ENCODE measurements at places on chromosomes 5 and 9.

GRCh38 chr9:92664394-92665152, 5.4 kb downstream of the IPPK start:
- DNase-seq = no peak

- DNase-seq = no peak
These were observed 29.7 kb upstream of the C9orf72 start for GRCh38 chr9:27602954-27603353.

DNA sequence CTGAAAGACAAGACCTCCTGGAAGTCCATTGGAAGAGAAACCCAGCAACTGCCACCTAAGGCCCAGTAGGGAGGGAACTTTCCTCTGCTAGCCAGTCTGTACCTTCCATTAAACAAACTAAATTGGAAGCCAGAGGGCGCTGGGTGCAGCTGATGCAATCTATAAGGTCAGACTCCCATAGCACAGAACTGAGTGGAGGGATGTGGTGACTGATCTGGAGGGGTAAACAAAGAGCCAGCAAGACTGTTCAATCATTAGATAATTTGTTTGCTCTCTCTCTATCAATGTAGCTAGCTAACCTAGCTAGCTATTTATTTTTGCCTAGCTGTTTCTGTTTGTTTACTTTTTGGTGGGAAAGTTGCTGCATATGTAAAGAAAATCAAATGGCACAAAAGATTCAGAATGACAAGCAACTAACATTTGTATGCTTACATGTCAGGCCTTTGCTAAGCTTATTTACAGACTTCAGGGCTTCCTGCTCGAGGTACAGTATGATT, 291.8 kb upstream of the DAB2 start:
- peak; percentile 6 for DNase-seq

DNA sequence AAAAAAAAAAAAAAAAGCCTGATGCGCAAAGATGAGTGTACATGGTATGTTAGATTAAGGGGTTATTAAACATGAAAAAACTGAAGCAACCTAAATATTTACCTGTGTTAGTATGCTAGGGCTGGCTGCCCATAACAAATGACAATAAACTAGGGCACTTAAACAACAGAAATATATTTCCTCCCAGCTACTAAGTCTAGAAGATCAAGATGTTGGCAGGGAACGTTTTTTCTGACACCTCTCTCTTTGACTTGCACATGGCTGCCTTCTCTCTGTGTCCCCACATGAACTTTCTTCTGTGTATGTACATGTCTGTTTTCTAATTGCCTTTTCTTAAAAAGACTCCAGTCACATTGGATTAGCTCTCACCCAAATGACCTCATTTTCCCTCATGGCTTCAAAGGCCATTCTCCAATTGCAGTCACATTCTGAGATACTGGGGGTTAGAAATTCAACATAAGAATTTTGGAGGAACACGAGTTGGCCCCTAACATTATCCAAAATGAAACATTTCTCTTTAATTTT, 694.5 kb downstream of the CDH9 start:
- no peak for DNase-seq

DNA sequence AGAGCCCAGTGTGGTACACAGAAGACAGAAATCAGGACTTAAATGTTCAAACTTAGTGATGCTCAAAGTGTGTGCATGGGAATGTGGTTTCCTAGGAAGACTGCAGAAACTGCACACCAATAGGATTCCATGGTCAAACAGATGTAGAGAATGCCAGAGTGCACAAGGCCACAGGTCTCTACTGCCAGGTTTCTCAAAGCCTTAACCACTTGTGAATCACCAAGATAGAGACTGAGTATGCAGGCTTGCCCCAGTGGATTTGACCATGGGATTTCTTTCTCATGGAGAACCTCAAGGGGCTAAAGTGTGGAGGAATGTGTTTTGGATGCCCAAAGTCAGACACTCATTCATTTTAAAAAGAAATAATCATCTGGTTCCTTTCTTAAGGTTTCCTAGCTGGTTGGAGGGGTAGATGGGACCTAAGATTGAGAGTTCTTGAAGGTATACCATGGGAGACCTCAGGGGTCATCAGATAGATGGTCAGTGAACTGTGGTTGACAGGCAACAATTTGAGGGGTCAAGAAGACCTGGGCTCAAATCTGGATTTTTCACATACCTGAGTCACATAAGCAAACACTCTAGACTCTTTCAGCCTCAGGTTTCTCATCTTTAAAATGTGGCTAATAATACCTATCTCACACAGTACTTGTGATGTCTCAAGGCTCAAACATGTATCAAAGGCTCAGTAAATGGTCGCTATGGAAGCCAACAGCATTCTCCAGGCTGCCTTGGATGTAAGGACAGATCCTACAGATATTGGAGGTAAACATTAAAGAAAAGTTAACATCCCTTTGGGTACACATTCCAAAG, 81.1 kb downstream of the BOD1 start:
- DNase-seq = no peak

GRCh38 chr5:10849278-10849677, 88.2 kb upstream of the DAP start:
- no peak for DNase-seq

- no peak for DNase-seq
These were observed 133.2 kb upstream of the LHFPL2 start for GRCh38 chr5:78781611-78782286.

GRCh38 chr9:124880501-124880900, 18.6 kb downstream of the ARPC5L start:
- no peak for DNase-seq

GRCh38 chr5:31963358-31964006, 210.6 kb downstream of the GOLPH3 start:
- no peak for DNase-seq

DNA sequence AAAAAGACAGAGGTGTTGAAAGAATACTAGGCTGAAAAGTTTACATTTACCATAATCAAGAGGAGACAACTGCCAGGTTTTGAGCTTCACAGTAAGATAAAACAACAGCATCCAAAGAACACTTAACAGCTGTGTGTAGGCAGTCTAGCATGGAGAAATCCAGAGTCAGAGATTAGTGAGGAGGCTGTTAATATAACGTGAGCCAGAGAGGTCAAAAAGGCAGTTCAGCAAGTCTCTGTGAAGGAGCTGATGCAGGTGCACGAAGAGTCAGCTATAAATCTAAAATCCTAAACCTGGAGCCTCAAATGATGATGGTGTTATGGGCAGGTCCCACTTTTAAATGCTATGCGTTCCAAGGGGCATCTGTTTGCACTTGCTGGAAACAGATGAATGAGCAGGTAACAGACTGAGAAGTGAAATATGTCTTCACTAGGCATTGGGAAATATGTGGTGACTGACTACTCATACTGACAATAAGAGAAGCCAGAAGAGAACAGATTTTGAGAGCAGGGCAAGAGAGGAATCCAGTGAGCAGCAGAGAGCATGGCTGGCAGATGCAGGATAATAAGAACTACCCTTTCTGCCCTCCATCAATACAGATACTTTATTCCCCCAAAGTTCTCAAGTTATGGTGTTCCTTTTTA, 8.7 kb downstream of the APTX start:
- DNase-seq = no peak

DNA sequence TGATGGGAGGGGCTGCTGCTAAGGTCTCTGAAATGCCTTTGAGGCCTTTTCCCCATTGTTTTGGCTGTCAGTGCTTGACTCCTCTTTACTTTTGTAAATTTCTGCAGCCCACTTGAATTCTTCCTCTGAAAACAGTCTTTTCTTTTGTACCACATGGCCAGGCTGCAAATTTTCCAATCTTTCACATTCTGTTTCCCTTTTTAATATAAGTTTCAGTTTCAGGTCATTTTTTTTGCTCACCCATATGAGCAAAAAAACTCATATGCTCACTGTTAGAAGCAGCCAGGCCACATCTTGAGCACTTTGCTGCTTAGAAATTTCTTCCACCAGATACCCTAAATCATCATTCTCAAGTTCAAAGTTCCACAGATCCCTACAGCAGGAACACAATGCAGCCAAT, 234.6 kb upstream of the ADRA1B start:
- DNase-seq = no peak

DNA sequence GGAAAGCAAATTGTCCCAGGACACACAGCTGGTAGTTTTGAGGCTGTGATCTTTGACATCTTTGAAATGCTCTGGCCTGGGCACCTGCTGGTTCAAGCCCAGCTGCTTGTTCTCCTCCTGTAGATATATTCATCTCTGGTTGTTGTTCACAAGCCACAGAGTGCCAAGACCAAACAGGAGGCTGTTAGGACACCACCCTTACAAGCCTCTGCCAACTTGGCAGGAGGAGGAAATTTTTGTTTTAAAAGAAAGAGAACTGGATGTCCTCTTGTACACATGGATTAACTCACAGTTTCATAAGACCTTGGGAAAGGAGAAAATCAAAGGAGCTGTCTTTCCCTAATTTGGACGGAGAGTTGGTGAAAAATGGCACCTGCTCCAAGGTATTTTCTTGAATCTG, 8.5 kb upstream of the ZFP62 start:
- no peak for DNase-seq

- DNase-seq = peak; percentile 12
These were observed 1.1 kb downstream of the ALDH1A1 start for GRCh38 chr9:72951520-72952380.

- DNase-seq = no peak
These were observed 23.0 kb upstream of the NR3C1 start for GRCh38 chr5:143426437-143426991.

GRCh38 chr9:124854161-124854560, 901 bp downstream of the WDR38 start:
- DNase-seq = no peak

DNA sequence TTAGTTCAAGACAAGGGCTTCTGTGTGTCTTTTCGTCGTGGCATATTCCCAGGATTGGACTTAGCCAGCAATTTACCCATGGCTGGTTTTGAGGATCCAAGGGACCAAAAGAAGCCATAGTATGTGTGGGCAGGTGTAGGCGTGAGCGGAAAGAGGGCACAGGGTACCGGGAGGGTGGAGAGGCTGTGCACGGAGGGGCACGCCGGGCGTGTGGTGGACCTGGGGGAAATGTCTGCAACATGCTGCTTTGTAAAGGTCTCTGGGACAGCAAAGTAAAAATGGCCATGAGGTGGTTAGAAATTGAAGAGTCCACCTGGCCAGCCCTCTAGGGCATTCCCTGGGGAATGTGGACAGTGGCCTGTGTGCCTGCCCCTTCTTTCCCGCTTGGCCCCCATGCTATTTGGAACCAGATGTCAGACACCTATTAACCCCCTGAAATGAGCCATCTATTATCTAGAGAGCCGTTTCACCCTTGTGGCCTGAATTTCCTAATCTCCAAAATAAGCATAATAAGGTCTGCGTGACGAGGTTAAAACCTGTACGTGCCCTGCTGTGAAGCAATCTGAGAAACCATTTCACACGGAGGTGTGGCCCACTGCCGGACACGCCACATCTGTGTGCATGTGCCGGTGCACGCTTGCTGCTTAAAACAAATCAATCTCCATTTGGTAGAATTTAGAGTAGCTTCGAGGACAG, 5.1 kb downstream of the FLT4 start:
- DNase-seq = no peak

DNA sequence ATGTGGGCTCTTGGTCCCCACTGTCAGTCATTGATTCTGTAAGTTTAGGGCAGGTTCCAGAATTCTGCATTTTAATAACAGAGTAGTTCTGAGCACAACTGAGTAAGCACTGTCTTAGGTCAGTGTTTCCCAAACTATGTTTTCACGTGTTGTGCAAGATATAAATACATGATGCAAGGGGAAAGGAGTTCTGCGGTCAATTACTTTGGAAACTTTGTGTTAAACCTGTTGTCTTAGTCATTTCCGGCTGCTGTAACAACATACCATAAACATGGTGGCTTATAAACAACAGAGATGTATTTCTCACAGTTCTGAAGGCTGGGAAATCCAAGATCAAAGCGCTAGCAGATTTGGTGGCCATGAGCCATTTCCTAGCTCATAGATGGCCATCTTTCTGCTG, 69.8 kb downstream of the EQTN start:
- no peak for DNase-seq

GRCh38 chr9:93577078-93577974, 942 bp downstream of the PHF2 start:
- DNase-seq = no peak
